ENCODE measurements at places on chromosomes 12 and 14.
A peak's percentile ranks its signal among the peaks of the same experiment; 100 is the strongest.

- no peak for DNase-seq
These were observed 1.6 kb upstream of the MNAT1 start for GRCh38 chr14:60732840-60733483.

DNA sequence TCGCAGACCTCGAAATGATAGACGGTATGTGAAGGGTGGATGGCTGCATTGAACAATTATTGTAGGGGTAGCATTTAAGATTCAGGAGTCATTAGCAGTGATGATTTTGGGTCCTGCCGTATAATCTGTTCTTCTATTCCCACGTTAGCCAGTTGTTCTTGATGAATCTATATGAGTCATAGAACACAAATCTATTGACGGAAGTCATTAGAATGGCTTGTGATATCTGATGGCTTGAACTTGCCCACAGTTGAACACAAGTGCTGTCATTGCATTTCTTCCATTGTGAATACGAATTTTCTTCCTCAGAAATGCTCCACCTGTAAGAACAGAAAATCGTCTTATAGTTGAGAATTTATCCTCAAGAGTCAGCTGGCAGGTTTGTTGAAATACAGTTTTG is 1.9 kb downstream of the SRSF5 start:
- DNase-seq = no peak

DNA sequence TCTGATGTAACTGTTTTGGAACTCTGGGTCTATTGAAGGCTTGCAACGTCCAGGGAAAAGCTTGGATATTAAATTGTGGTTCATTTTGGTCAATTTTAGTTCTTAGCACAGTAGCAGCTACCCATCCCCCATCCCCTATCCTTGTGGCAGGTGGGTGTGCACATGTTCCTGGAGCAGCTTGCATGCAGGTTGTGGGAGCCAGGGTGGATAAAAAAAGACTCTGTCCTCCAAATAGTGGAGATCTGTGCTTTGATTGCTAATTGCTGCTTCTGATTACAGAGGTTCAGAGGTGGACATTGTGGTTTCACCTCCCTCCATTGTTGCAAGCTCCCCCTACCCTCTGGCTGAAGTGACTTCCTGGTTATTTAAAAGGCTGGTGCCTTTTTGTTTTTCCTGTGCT is 23.1 kb downstream of the ATP23 start:
- no peak for DNase-seq

- no peak for DNase-seq
These were observed 14.9 kb upstream of the HEATR5A start for GRCh38 chr14:31435276-31435675.

- no peak for DNase-seq
These were observed 8.3 kb upstream of the MTA1 start for GRCh38 chr14:105411017-105411941.

DNA sequence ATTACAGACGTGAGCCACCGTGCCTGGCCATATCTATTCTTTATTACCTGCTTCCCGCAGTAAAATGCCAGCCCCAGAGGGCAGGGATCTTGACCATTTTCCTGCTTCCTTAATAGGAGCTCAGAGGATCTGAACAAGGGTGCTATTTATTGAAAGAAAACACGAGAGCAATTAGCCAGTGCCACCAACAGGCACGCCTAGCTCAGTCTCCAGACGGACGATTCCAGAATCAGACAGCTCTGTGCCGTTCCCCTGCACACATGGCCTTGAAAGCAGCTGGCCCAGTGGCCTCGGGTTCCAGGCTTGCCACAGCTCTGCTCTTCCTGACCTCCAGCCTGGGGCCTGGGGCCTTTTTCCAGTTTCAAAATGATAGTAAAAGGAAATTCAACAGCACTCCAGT is 135.2 kb upstream of the RFLNA start:
- DNase-seq = no peak

DNA sequence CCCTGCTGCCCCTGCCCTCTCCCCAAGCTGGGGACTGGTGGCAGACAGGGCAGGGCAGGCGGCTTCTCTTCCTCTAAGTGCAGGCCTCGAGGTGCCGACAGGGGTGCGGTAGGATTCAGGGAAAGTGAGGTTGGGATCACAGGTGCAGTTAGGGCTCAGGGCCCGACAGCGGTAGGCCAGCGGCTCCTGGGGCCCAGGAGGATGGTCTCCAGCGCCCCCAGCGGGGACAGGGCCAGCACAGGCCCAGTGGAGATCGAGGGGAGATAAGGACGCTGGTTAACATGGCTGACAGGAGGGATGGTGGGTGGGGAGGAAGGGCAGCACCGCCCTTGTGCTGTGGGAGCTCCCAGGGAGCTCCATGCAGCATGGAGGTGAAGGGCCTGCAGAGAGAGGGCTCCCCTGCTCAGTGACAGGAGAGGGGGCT is 935 bp upstream of the CRIP1 start:
- DNase-seq = no peak

GRCh38 chr12:132444957-132445883 is 44.7 kb upstream of the FBRSL1 start:
- DNase-seq = peak; percentile 41

DNA sequence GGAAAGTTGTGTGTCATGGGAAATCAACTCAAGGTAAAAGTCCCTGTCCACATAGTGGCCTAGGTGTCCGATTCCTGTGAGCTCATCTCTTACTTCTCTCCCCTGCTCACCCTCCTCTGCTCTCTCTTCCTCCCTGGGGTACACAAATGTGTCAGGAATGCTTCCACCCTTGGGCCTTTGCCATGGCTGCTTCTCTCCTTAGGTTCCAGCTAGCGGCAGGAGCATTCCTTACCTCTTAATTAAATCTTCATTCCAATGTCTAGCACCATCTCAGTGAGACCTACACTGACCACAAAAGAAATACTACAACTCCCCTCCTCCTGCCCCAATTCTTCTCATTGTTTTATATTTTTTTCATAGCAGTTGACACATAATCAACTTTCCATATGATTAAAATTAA is 298.6 kb downstream of the PDZRN4 start:
- DNase-seq = no peak

GRCh38 chr14:71449316-71450055 is 482.7 kb upstream of the RGS6 start:
- DNase-seq = no peak

- peak; percentile 82 for DNase-seq
These were observed at the start of gene NEMP1 for GRCh38 chr12:57078519-57079404. Gene NEMP1 (minus strand): TSS chr12:57078791. CDS start chr12:57078745, 46 bp downstream.

- no peak for DNase-seq
These were observed 79.7 kb downstream of the SPTB start for GRCh38 chr14:64800000-64800399.

DNA sequence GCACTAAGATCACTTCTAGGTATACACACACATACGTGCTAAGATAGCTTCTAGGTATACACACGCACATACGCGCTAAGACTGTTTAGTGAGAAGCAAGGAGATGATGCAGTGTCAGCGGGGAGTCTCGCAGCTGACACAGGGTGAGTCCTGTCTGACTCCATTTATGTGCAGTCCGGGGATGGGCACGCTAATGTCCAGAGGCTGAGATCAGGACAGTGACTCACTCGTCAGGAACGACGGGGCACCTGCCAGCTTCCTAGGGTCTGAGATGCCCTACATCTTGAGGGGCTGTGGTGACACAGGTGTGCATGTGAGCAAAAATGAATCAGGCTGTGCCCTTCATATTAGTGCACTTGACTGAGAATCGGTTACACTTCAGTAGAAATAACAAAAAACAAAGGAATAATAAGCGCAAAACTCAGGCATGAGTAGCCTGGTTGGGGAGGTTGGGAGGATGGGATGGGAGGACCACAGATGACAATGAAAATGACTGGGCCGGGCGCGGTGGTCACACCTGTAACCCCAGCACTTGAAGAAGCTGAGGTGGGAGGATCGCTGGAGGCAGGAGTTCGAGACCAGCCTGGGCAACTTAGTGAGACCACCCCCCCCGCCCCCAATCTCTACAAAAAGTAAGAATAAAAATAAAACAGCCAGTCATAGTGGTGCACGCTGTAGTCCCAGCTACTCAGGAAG is 29.1 kb upstream of the ULK1 start:
- no peak for DNase-seq

- no peak for DNase-seq
These were observed 54.5 kb upstream of the FRS2 start for GRCh38 chr12:69415471-69416275.

DNA sequence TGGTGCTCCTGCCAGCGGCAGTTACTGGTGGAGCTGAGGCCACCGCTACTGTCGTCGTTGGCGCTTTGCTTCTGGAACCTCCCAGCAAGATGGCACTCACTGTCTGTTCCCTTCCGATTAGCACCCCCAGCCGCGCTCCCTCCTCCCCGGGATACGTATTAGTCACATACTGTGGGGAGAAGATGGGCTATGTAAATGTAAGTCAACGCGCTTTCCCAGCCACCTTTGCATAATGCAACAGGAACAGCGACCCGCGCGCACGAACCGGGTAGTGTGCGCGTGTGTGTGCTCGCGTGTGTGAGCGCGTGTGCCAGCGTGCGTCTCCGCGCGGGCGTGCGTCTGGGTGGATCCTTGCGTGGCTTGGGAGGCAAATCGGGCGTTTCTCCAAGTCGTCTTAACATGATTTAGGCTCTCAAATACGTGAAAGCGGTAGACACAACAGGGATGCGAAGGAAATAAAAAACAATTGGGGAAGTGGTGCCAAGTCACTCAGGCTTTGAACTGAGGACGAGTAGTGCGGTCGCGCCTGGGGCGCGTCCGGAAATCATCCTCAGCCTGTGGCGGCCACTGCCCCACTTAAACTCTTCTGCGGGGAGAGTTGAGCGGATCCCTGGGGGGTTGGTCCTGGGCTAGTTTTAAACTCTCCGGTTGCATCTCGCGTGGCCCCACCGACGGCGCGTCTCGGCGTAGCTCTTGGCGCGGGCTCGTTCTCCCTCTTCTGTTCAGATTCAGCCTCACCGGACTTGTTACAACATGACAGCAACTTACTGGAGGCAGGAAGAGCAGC is 1.8 kb downstream of the FLRT2 start:
- no peak for DNase-seq
